Glutamatergic neuron (in vitro differentiated cells): ENCODE measurements at places on chromosomes 11 and 22. TPM values are rescaled to one million over a fixed set of nuclear protein-coding genes. Genes with fewer than 3 reads are reported as not detected.

GRCh38 chr11:47442514-47442913 lies 6.4 kb downstream of the RAPSN start:
- no peak for DNase-seq

DNA sequence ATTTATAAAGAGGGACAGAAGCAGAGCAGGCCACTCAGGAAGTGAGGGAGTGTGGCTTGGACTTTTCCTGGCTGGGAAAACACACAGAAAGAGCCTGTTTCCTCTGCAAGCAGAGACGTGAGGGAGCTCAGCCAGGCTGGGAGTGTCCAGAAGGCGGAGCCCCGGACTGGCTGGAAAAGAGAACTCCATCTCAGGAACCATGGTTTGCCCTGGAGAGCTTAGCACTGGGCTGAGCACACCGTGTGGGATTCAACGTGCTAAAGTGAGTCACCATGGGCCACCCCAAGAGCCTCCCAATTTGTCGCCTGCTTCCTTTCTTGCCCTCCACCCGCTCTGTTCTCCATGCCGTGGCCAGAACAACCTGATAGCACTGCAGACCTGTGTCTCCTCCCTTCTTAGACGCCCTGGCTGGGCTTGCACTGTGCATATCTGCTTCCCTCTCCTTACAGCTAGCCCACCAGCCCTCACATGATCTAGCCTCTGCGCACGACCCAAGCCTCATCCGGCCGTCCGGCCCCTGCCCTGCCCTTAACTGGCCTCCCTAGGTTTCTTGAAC lies 51.8 kb downstream of the GALNT18 start:
- no peak for DNase-seq

- DNase-seq: no peak
Observed at GRCh38 chr11:114812733-114813132, 134.4 kb downstream of the NXPE2 start.

DNA sequence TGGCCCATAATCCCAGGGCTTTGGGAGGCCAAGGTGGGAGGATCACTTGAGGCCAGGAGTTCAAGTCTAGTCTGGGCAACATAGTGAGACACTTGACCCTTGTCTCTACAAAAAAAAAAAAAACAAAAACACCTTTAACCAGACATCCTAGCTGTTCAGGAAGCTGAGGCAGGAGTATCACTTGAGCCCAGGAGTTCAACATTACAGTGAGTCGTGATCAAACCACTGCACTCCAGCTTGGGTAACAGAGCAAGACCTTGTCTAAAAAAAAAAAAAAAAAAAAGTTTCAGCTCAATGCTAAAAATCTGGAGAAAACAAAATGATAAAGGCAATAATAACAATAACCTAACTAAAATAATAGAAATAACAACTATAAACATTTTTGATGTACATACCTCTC lies 22.6 kb upstream of the APLP2 start:
- no peak for DNase-seq

DNA sequence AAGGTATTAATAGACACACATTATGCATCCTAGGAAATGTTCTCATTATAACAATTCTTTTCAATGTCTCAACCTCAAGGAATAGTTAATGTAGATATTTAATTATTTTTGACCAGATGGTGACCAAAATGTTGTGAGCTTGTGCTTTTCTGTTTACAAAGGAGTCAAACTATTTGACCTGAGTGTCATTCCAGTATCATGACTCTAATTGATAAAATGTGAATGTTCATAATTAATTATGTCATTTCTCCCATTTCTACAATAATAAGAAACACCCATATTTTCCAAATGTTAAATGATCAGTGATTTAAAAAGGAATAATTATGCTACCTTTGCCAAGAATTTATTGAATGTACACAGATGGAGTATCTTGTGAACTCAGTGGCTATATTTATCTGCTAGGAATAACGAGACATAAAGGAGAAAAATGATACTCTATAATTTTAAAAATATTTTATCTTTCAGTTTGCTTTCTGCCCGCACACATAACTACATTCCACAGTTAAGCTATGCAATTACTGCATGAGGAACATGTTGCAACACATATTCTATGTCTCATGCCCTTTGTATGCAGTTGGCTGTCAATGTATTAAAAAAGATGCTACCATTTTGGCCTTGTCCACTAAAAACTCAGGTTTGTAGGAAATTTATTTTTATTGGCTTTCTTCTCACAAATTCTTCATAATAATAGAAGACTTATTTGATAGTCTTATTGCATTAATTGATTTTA lies 376.7 kb upstream of the CCDC179 start:
- DNase-seq: no peak

DNA sequence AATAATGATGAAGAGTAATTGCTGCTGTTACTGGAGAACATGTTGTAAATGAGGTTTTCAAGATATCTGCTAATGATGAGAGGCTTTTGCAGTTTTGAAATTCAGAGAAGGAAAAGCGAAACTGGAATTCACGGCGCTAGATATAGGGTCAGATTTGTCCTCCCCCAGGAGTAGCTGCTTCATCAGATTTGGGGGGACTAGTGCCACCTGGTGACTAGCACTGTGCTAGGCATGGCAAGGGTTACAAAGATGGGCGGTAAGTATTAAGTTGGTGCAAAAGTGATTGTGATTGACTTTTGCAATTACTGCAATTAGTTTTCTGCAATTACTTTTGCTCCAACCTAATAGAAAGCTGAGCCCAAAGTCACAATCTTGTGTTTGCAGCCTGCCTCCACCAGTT lies 879.9 kb upstream of the TENM4 start:
- DNase-seq: no peak

DNA sequence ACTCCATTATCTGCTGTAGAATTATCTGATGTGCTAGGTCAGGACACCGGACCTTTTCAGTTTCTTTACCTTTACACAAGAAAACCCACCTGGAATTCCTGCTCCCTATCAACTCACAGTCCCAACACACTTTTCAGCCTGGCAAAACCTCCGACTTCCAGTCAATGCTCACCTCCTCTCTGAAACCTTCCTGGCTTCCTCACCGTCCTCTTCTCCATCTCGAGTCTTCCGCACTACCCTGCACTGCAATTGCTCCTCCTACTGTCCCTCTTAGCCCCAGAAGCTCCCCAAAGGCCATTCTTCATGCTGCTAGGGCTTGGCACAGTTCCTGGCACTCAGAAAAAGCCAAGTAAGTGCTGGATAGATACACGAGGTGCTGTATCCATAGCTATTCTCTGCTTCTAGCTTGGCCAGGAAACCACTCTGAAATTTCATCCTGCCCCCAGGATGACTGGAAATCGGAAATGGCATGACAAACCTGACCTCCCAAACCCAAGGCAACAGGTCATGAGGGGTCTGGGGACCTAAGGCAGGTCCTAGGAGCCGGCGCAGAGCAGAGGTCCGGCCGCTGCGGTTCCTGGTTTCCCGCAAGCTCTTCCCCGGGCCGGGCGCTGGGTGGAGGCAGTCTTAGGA lies 702 bp downstream of the SYN3 start:
- no peak for DNase-seq

DNA sequence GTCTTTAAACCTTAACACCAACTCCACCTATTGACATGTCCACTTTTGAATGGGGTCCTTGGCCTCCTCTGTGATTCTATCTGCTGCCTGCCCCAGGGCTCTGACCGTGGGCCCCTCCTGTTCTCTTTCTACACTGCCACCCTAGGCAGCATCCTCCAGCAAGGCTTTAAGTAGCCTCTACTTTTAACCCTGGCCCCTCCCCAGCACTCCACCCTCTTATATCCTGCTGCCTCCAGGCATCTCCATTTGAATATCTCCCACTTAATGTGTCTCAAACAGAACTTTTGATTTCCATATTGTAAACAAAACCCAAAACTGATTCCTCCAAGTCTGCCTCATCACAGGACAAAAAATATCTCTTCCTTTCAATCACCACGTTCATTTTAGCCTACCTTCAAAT lies 90.5 kb upstream of the ARHGAP32 start:
- no peak for DNase-seq

DNA sequence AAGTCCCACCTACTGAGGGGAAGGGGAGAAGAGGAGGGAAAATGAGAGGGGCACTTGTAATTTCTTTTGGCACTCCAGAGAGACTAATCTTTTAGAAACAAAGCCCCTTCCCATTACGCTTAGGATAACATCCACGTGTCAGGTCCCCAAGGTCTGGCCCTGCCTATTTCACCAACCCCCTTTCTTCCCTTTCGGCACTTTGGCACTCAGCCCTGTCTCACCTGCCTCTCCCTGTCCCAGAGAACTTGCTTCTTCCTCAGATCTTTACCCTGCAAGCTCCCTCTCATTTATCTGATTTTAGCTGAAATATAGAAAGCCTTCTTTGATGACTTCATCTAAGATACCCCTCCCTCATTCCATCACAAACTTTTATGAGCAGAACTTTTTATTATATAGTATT lies 55.5 kb downstream of the RASSF10 start:
- no peak for DNase-seq

- no peak for DNase-seq
Observed at GRCh38 chr11:111777094-111778046, 11.2 kb upstream of the PPP2R1B start.

Gene OR51B2
- total RNA-seq: not detected

Gene AHNAK
- 4.5 TPM for total RNA-seq

Gene APOL5
- total RNA-seq: not detected

Gene CNGA4
- total RNA-seq: not detected

Gene GGTLC2
- not detected for total RNA-seq
